ENCODE measurements at places on chromosomes 16 and 17.

DNA sequence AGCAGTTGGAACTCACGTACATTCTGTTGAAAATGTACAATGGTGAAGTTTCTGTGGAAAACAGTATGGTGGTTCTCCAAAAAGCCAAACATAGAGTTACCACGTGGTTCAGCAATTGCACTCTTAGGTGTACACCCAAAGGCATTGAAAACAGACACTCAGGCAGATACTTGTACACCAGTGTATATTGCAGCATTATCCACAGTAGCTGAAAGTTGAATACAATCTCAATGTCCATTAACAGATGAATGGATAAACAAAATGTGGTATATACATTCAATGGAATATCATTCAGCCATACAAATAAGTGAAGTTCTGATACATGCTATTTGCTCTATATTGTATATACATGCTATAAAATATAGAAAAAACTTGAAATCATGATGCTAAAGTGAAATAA lies 23.2 kb downstream of the TBX2 start:
- DNase-seq = no peak

GRCh38 chr16:12020009-12020408 lies 43.5 kb downstream of the SNX29 start:
- no peak for DNase-seq

GRCh38 chr16:14446796-14447195 lies 183.3 kb downstream of the PARN start:
- DNase-seq = no peak

- no peak for DNase-seq
Observed at GRCh38 chr16:70375636-70376611, 29.2 kb downstream of the DDX19A start.

DNA sequence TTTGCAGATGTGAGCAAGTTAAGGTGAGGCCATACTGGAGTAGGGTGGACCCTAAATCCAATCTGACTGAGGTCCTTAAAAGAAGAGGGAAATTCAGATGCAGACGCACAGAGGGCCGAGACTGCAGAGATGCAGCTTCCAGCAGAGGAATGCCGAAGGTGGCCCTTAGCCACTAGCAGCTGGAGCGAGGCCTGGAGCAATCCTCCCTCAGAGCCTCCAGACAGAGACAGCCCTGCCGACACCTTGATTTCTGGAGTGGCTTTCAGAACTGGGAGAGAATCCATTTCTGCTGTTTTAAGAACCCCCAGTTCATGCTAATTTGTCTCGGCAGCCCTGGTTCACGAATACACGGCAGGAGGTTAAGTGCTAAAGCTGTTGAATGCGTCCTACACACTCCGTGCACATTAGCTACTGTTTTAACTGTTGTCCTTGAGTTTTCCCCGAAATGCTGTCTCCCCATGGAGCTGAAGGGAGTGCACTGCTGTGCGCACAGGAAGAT lies 135.5 kb downstream of the IRF8 start:
- no peak for DNase-seq

- no peak for DNase-seq
Observed at GRCh38 chr16:84150926-84151325, 5.8 kb downstream of the DNAAF1 start.

DNA sequence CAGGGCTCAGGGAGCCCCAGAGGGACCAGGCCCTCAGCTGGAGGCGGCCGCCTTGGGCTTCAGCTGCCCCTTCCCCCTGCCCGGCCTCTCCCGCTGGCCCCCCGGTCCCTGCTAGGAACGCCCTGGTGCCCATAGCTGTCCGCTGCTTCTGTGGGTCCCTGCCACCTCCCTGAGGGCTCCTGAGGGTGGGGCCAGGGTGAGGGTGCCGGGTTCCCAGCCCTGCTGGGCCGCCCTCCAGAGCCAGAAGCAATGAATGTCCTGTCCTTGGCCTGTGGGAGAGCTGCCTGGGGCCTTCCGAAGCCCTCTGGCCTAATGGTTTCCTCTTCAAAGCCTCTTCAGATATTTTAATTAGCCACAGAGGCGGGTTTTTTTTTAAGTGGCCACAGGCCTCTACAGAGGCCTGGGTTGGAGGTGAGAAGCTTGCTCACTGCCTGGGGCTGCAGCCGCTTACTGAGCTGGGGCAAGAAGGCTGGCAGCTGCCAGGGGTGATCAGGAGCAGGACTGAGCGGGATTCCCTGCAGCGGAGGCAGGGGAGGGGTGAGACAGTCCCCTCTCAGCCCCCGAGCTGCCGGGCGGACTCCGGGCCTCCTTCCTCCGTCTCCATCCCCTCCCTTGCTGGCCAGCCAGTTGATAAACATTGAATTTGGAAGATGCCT lies 9.9 kb downstream of the CENPX start:
- DNase-seq = no peak

DNA sequence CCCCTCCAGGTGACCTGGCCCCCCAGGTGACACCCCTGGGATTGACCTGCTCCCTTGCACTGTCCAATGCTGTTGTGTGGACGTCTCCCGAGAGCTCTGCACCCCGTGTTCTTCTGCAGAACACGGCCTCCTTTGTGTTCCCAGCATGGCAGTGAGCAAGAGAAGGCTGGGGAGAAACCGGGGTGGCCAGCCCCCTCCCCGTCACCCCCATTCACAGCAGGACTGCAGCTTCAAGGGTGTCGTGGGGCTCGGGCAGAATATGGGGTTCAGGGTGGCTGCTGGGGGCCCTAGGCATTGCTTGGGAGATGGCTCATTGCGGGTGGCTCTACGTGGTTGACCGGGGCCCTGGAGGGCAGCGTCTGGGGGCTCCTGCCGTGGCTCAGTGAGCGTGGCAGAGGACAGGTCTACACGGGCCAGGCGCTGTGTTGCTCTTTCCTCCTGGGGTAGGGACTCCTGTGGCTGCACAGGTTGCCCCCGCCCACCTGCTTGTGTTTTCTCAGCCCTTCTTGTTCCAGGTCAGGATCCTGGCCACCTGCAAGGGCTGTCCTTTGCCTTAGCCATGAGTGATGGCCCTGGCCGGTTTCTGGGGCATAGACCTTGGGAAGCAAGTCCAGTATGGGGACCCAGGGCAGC lies 12.5 kb downstream of the GSE1 start:
- DNase-seq = no peak

DNA sequence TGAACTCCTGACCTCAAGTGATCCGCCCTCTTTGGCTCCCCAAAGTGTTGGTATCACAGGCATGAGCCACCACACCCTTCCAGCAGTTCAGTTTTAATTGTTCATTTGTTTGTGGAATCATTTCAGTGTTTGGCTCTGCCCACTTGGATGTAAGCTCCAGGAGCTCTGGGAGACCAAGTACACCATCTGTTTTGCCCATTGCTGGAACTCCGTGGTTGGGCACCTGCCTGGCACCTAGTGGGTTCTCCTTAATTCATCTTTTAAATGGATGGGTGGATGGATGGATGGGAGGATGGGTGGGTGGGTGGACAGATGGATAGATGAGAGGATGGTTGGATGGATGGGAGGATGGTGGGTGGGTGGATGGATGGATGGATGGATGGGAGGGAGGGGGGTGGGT lies 953 bp upstream of the NECAB2 start:
- no peak for DNase-seq

DNA sequence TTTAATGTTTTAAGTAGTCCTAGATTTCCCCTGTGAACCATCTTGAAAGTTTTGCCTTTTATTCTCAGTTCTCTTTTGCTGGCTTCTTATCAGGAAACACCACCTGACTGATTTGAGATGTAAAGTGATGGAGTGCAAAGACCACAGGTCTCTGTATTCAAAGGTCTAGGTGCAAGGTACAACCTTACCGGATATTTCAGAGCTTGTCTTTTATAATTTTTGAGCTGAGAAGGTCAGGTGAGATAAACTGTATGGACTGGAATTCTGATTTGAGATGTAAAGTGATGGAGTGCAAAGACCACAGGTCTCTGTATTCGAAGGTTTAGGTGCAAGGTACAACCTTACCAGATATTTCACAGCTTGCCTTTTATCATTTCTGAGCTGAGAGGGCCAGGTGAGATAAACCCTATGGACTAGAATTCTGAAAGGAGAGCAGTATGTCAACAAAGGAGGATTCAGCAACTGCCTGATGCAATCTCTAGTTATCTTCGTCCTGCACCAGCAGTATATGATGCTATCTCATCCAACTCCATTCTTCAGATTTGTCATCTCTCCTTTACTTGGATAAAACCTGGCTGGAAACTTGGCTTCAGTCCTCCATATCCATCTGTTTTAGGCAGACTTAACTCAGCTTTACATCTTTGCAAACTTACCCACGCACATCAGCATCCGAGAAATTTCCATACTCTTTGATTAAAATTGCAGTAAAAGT lies 64.3 kb downstream of the CENPV start:
- DNase-seq = no peak

GRCh38 chr16:57988929-57989328 lies 11.5 kb downstream of the ZNF319 start:
- DNase-seq = no peak

DNA sequence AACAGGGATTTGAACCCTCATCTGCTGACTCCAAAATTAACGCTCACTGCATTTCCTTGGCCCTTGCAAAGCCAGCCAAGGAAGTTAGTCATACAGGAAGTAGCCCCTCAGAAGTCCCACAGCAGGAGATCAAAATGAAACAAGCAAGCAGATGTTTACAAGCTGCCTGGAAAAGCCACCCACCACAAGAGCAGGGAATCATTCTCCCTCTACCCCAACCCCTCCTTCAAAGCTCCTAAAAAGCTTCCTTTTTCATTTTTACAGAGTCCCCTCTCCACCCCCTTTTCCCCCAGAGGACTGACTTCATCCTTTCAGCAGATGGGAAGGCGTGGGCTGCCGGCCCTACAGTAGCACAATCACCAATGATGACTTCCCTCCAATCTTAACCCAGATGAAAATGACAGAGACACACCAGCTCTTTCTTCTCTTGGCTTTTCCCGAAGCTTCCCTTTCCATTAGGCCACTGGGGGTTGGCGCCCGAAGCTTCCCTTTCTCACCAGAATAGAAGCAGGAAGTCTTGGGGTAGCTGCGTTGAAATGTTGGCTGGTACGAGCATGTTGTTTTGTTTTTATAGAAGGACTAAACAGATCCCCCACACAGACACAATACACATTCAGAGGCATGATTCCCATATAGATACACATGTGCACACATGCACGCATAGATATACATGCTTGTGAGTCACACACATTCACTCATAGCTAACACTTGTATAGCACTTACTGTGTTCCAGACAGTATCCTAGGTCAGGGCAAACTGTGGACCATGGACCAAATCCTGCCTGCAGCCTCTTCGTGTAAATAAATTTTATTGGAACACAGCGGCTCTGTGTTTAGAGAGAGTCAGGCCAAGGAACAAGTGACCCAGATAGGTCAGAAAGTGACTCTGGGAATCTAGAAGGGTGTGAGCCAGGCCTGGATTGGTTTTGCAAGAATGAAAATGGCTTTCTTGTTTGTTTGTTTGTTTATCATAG lies 17.4 kb downstream of the ITPRIPL2 start:
- no peak for DNase-seq

- no peak for DNase-seq
Observed at GRCh38 chr17:51052235-51052634, 68.4 kb downstream of the SPAG9 start.

GRCh38 chr17:40309949-40310510 lies 1.1 kb downstream of the RARA start:
- DNase-seq = no peak

- no peak for DNase-seq
Observed at GRCh38 chr16:7964167-7964566, 626.1 kb downstream of the TMEM114 start.

GRCh38 chr17:66466840-66467367 lies 164.5 kb downstream of the PRKCA start:
- DNase-seq = peak; percentile 97

GRCh38 chr17:15042311-15042710 lies 222.8 kb downstream of the PMP22 start:
- no peak for DNase-seq

DNA sequence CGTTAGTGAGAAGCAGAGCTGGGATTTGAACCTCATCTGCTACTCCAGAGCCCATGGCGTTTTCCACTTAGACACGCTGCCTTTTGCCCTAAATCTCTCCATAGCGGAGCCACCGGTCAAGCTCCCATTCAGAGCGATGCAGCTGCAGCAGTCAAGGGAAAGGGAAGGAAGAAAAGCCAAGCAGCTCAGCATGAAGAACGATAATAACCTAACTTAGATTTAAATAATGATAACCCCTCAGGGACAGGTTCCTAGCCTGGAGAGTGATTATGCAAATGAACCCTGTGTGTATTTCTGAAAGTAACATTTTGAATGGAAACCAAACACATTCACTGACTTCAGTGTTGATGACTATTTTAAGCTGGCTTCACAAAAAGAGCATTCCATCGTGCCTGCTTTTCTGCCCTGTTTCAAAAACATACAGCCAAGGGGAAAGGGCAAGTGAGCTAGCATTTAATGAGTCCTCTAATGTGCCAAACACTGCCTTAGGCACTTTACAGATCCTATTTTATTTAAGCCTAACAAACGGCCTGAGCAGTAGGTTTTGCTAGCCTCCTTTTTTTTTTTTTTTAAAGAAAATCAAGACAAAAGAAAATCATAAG lies 798.3 kb downstream of the CDH8 start:
- DNase-seq = no peak

GRCh38 chr16:20318437-20318836 lies 8.9 kb downstream of the GP2 start:
- no peak for DNase-seq
